Iris pigment epithelial cell (primary cell): ENCODE measurements at places on chromosomes 3 and 15.

- peak; percentile 97 for DNase-seq
Measured at GRCh38 chr3:100400780-100401673, at the start of the genes LNP1 and TOMM70. TSS of gene LNP1 (plus strand) at chr3:100401539. CDS start at chr3:100429730, 28,191 bp downstream. TSS of gene TOMM70 (minus strand) at chr3:100401089. CDS start at chr3:100400949, 140 bp downstream.

DNA sequence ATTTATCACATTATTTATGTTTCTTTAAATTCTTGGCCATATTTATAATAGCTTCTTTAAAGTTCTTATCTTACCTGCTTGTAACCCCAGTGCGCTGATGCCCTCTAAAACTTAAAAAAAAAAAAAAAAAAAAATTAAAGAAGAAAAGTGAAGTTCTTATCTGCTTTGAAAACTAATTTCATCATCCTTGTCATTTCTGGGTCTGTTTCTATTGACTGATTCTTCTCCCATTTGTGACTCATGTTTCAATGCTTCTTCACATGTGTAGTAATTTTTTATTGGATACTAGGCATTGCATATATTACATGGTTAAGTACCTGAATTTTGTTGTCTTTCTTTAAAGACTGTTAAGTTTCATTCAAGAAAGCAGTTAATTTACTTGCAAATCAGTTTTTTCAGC, 3.4 kb upstream of the SEC22A start:
- DNase-seq, result no peak

DNA sequence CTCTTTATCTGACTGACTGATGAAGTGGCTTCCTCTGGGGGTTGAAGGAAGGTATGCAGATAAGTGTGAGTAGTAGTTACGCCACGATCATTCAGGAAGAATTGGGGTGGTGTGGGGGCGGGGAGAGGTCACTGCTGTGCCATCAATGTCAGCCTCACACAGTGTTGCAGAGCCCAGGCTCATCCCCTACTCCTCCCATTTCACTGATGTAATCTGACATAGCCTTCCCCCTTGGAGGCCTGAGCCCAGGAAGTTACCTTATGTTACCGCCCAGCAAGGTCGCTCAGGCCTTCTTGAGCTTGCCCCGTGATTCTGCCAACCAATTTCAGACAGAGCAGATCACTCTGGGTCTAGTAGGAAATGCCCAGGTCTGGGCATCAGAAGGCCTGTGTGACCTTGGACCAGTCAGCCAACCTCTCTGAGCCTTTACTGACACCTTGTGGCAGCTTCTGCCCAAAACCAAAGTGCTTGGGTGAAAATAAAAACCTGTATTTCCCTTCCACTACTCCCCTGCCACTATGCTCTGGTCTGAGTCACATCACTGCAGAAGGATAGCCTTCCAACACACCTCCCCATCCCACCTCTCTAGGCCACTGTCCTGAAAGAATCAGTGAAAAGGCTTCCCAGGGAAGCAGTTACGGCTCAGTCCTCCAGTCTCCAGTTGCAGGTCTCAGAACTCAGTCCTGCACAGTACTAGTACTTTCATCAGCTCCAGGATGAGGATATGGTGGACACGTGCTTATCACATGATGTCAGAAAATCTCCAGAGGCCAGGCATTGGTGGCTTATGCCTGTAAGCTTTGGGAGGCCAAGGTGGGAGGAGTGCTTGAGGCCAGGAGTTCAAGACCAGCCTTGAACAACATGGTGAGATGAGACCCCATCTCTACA, 28.1 kb upstream of the INSYN1 start:
- peak; percentile 42 for DNase-seq

DNA sequence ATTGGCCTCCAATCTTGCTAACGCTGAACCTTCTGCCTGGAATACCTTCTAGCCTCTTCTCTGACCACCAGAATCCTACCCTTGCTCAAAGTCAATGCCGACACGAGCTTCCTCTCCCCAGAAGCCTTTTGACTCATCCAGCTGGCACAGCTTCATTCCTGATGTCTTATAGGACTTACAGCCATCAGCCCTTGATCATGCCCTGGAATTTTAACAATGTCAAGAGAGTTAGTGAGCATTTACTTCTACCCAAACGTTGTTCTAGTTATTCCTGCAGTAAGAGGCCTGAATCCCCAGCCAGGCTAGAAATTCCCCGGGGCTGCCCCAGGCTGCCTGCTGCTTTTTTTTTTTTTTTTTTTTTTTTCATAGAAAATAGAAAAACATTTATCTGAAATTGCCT, 3.9 kb downstream of the CYP1A2 start:
- peak; percentile 59 for DNase-seq

GRCh38 chr15:81115054-81115939, 18.8 kb upstream of the CFAP161 start:
- DNase-seq, result no peak
